A549 treated with ZK216348 at 1 μM for 4 hours (cell line): ENCODE measurements at places on chromosomes 12 and 14. TPM values are rescaled to one million over a fixed set of nuclear protein-coding genes. Genes with fewer than 3 reads are reported as not detected.

The PIP4K2C gene
- 39.2 to 49.2 TPM (median 42.4 TPM) in 5 replicates for total RNA-seq

The TMEM119 gene
- 0.17 TPM in 1 of 5 replicates, not detected in the others for total RNA-seq

The OR4E2 gene
- total RNA-seq = not detected in 5 replicates

The DBX2 gene
- total RNA-seq = not detected in 5 replicates

The KRT7 gene
- total RNA-seq = 3,669 to 5,808 TPM (median 4,897 TPM) in 5 replicates

The BTBD6 gene
- total RNA-seq = 24.6 to 44.9 TPM (median 43.5 TPM) in 5 replicates

The RPL10L gene
- total RNA-seq = not detected in 5 replicates

The CD27 gene
- total RNA-seq = not detected in 5 replicates

The ZNF384 gene
- 49.6 to 66.0 TPM (median 62.9 TPM) in 5 replicates for total RNA-seq

The ANKRD33 gene
- not detected in 5 replicates for total RNA-seq

The PPM1H gene
- 6.0 to 8.9 TPM (median 7.6 TPM) in 5 replicates for total RNA-seq

The A2M gene
- total RNA-seq = 0.47 TPM in 1 of 5 replicates, not detected in the others
